B cell (primary cell): ENCODE measurements at places on chromosomes 2 and 18.
A peak's percentile ranks its signal among the peaks of the same experiment; 100 is the strongest.

DNA sequence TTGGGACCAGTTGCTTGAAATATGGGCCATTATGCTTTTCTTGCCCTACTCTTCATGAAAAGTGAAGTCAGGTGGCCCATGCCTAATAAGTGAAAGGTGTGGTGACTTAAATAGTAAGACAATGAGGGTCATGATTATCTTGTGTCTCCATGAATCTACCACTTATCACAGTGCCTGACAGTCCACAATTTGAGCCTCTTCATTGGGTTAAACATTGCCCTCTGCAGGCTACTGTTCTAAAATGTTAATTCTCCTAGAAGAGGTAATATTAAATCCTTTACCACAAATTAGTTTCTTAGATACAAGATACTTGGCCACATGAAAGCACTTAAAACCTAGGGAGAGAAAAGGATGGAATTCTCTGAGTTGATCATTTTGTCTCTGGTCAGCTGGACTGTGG, 4.0 kb downstream of the EGR4 start:
- no peak for DNase-seq

GRCh38 chr2:156490466-156490840, 54.3 kb downstream of the GPD2 start:
- no peak for DNase-seq

- no peak for DNase-seq
Measured at GRCh38 chr2:120580709-120581108, 155.0 kb upstream of the GLI2 start.

DNA sequence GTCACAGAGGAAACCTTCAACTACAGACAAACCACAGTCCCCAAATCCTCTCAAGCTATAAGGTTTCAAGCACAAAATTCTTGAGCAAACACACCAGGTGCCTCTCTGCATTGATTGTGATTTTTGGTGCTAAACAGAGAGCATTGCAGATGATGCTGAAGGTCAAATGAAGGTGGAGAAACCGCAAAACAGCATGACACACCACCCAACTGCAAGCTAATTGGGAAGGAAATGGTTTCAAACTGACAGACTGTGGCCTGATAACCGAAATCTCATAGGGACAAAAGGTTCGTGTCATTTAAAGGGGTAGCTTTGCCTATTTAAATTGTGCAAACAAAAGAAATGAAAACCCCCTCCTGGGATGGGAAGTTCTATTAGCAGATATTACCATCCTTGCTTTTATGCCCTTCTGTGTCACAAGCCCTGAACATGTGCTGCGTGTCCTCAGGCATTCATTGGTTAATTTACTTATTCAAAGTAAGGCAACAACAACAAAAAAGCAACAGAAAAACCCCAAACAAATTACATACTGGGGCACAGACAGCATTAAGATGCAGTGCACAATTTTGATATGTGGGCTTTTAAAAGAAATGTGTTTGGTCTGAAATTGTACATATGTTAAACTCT, 154.9 kb downstream of the AQP4 start:
- no peak for DNase-seq

GRCh38 chr2:8438996-8439395, 242.9 kb upstream of the ID2 start:
- DNase-seq = no peak

GRCh38 chr2:68330691-68331090, 10.9 kb upstream of the CNRIP1 start:
- no peak for DNase-seq

DNA sequence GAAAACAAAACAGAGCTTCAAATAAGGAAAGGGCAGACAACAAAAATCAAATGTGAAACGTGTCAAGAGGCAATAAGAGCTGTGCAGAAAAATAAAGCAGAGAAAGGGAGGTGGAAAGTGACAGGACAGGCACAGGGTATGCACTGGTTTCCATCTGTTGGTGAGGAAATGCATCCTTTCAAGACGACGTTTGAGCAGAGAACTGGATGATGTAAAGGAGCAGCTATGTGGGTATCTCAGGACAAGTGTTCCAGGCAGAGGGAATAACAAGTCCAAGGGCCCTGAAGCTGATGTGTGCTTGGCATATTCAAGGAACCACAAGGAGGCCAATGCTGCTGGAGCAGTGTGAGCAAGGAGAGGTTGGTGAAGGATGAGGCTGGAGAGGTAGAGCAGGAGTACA, 168.9 kb upstream of the SERPINE2 start:
- no peak for DNase-seq

DNA sequence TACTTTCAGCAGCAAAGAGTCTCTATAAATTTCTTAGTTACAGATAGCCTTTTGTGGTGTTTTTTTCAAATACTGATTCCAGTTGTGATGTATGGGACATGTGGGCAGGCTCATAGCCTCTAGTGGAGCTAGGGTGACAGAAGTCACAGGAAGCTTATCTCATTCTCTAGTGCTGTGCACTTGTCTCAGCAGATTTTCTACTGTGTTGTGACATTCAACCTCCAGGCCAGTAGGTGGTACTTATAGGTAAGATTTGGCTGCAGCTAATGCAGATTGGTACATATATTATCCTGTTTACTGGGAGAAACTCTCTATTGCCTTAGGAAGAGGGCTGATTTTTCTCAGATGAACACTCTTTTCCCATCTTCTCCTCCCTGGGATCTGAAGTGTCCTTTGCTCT, 176.2 kb downstream of the CALCRL start:
- no peak for DNase-seq

- no peak for DNase-seq
Measured at GRCh38 chr2:241563031-241563507, 4.5 kb downstream of the BOK start.

DNA sequence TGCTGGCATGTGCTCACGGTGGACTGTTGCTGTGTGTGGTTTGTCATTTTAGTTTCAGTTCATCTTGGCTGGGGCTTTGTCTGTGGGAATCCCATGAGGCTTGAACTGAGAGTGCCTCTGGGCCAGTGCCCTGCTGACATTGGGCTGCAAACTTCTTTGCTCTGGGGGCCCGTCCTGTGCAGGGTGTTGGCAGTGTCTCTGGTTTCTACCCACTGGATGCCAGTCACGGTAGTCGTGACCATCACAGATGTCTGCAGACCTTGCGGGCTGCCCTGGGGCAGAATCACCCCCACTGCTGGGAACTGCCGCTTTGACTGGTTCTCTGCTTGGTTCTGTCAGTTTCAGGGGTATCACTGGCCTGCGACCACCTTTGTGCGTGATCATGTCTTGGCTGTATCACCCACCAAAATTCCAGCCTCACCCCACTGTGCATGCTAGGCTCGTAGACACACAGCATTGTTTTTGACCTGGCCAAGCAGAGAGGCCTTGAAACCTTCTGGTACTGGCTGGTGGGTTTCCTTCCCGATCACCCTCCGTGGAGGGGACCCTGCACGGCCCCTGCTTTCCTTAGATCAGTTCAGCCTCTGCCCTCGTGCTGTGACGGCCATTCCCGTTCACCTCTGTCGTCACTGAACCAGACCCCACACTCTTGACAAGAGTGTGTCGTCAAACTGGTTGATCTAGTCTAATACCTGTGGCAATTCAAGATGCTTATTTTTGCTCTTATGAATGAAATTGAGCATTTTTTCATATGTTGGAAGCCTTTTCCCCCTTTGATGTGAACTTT, 57.6 kb downstream of the KCNG2 start:
- peak; percentile 55 for DNase-seq

DNA sequence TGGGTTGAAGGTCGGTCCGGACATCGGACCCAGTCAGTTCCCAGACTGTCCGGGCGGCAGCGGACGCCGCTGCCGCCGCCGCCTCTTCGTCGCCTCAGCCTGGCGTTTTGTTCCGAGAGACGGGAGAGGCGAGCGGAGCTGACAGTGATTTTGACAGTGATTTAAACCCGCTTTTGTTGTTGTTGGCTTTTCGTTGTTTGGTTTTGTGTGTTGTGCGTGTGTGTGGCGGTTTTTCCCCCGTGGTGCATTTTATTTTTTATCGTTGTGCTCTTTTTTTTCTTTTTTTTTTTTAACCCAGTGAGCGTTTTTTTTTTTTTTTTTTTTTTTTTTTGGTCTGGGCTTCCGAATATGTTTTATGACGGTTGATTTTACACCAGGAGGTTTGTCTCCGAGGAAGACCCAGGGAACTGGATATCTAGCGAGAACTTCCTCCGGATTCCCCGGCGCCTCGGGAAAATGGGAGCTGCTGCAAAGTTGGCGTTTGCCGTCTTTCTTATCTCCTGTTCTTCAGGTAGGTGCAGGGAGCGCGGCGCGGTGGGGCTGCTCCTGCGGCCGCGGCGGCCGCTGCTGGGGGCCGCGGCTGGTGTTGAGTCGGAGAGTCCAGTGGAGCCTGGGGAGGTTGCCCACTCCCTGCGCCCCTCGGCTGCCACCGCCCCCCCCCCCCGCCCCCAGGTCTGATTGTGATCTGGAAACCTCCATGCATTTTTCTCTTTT, at the start of gene ACVR2A:
Gene ACVR2A (plus strand): TSS at position 333 of the 714 bp plus-strand sequence. CDS start 124 bp downstream, at position 457.
- no peak for DNase-seq

GRCh38 chr2:182705761-182706160, 10.3 kb upstream of the DNAJC10 start:
- DNase-seq = no peak

GRCh38 chr2:210189452-210190138, 18.4 kb upstream of the KANSL1L start:
- no peak for DNase-seq

DNA sequence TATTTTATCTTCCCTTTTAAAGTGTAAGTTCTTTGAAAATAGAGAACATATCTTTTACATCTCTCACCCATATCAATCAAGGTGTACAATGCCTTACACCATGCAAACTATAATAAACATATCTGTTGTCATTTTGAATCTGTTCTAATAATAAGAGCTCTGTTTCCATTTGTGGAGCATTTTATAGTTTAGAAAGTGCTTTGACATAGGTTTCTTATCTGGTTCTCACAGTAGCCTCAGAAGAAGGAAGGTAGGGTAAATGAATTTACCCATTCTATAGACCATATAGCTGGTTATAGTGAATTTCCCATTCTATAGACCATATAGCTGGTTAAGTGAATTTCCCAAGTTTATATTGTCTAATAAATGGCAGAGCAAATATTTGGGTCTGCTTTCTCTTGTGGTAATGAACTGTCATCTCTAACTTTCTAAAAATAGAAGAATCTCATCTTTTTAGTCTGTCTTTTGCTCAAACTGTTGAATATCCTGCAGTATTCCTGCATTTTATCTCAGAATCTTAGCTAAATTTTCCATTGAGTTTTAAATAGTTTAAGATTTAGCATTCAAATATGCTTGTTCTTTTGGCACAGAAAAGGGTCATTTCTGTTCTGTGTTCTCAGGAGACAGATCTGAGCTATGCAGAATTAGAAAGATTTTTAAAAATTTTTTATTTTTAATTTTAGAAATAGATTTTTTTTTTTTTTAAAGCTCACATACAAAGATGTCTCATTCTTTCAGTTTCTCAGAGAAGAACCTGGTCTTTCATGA, 80.7 kb upstream of the STON1 start:
- DNase-seq = no peak

- no peak for DNase-seq
Measured at GRCh38 chr2:11163439-11164317, 8.4 kb downstream of the SLC66A3 start.

DNA sequence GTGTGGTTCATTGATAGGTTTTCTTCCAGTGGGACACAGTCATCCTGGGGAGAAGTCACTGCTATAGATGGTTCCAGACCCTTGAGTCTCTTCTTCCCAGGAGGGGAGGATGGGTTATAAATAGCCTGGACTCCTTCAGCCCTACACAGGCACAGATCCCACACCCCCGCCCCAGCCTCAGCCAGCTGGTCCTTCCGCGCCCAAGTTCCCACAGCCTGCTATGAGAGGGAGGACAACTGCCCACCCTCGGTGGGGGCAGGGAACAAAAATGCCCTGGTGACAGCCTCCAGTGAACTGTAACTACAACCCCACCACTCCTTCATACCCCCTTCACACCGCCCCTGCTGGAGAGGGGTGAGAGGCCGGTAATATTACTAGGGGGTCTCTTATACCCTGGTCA, 3.2 kb downstream of the ZBTB7C start:
- no peak for DNase-seq

- DNase-seq = no peak
Measured at GRCh38 chr18:35368595-35368994, 8.5 kb downstream of the ZNF396 start.

DNA sequence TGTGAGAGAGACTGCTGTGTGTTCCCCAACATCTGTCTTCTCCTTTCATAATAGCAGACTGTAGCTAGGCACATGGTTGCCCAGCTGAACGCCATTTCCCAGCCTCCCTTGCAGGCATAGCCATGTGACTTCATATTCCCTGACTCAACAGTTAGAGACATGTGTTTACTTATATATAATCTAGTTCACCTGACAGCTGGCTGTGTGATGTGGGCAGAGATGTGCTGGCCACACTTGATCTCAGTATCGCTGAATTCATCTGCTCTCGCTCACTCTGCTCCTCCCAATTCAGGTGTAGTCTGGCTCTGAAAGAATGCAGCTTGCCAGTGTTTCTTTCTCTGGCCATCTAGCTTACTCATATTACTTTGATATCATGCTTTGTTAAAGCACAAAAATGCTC, 52.3 kb upstream of the SEC11C start:
- no peak for DNase-seq

DNA sequence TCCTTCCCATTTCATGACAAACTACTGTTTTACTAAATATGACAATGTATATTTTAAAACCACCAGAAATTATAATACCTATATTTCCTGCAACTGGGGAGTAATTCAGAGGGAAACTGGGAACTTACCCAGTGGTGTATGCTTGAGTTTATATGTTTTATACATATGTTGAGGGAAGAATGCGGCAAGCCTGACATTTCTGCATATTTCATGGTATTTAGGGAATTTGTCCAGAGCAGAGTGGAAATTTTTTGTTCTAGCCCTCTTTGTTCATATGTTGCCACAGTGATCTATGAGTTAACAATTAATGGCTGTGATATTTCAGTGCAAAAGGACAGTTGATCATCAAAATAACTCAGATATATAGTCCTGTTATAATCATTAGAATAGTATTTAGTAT, 230.8 kb upstream of the VWC2L start:
- no peak for DNase-seq

- no peak for DNase-seq
Measured at GRCh38 chr18:23092121-23092520, 43.2 kb upstream of the CABLES1 start.

GRCh38 chr2:135676031-135676430, 65.6 kb upstream of the UBXN4 start:
- DNase-seq = no peak

GRCh38 chr18:45171679-45172191, 443.5 kb upstream of the SLC14A2 start:
- DNase-seq = no peak

GRCh38 chr2:143177096-143177786, 48.0 kb downstream of the ARHGAP15 start:
- DNase-seq = peak; percentile 74

DNA sequence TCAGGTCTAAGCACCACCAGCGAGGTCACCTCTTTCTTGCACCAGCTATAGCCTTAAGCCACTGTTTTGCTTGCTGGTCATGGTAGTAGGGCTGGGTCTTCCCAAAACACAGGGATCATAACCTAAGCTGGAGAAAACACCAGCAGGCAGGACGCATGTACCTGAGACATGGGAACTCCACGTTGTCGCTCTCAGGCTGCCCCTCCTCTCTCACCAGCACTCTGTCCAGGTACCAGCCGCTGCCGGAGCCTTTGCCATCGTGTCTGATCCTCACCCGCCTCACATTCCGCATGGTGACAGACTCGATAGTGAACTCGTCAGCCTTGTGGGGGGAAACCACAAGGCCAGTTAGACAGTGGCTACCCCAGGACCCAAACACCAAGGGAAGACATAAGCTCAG, 79.5 kb downstream of the LOXHD1 start:
- no peak for DNase-seq
